ENCODE measurements at places on chromosomes 12 and 14.

GRCh38 chr12:64170024-64170423 lies 52.1 kb downstream of the KICS2 start:
- no peak for DNase-seq

DNA sequence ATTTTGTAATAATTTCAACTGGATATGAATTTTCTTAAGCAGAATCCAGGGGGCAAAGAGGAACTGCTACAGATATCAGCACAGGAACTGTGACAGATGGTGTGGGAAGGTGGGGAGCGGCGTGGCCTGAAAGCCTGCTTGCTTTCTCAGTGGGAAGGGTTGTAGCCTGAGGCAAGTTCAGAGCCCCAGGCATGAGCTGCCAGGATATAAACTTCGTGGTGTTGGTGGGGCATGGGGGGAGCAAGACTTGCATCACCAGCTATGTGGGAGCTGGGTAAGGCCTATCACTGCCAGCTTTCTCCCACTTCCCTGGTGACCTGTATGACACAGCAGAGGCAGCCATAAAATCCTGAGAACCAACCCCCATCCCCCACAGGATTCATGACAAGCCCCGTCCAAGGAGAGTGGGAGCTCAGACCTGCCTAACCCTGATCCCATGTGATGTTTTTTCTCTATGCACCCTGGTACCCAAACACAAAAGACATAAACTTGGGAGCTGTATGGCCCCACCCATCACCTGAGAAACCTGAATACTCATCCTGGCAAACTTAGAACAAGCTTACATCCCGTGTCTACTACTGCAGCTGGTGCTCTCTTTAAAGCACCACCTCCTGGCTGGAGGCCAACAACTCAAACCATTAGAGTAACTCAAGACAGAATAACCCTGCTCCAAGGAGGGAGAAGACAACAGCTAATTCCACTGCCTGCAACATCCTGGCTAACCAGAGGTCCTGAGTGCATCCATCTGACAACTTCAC lies 16.5 kb downstream of the CLEC1A start:
- no peak for DNase-seq

DNA sequence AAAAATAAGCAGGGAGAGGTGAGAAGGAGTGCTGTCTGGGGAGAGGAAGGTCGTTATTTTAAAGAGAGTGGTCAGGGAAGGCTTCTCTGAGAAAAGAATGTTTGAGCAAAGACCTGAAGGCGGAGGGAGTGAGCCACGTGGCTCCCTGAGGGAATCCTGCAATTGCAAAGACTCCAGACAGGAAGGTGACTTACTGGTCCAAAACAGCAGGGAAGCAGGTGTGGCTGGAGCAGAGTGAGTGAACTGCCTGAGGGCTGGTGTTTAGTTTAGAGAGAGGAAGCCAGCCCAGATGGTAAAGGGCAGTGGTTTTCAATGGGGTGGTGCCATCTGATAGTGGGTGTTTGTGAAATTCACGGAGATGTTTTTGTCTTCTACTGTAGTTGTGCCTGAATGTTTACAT lies 58.8 kb upstream of the LTA4H start:
- DNase-seq, result peak; percentile 83

GRCh38 chr12:32559434-32559833 lies 119.7 kb upstream of the DNM1L start:
- DNase-seq, result no peak

GRCh38 chr12:116982791-116983411 lies 72.2 kb downstream of the FBXW8 start:
- DNase-seq, result peak; percentile 31

DNA sequence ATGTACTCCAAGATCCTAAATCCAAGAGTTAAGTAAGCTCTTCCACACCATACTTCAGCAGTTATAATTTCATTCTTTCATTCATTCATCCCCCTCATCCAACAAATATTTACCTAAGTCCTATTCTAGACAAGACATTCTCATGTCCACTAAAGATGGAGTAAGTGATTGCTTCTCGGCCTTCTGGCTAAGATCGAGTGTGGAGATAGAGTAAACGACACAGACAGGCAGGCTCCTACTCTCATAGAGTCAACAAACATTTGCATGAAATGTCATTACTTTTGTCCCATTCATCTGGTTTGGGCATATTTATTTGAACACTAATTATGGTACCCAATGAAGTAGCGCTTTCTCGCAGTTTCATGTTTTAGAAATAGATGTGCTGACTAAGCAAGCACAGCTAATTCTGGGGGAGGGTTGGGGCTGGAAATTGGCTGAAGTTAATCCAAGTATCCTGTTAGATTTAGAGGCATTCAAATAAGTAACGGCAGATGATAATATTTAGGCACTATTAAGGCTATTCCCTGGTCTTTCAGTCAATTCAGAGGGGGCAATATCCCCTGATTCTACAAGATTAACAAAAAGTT lies 176.5 kb downstream of the CEP128 start:
- no peak for DNase-seq

GRCh38 chr14:24136684-24137528 lies 912 bp downstream of the PSME1 start:
- DNase-seq, result no peak

- DNase-seq, result peak; percentile 98
Measured at GRCh38 chr12:126874427-126875026, 1392.4 kb upstream of the TMEM132C start.

GRCh38 chr12:99195474-99195873 lies 452.1 kb upstream of the GARIN6 start:
- no peak for DNase-seq

- no peak for DNase-seq
Measured at GRCh38 chr12:109491671-109492070, 14.2 kb downstream of the UBE3B start.

DNA sequence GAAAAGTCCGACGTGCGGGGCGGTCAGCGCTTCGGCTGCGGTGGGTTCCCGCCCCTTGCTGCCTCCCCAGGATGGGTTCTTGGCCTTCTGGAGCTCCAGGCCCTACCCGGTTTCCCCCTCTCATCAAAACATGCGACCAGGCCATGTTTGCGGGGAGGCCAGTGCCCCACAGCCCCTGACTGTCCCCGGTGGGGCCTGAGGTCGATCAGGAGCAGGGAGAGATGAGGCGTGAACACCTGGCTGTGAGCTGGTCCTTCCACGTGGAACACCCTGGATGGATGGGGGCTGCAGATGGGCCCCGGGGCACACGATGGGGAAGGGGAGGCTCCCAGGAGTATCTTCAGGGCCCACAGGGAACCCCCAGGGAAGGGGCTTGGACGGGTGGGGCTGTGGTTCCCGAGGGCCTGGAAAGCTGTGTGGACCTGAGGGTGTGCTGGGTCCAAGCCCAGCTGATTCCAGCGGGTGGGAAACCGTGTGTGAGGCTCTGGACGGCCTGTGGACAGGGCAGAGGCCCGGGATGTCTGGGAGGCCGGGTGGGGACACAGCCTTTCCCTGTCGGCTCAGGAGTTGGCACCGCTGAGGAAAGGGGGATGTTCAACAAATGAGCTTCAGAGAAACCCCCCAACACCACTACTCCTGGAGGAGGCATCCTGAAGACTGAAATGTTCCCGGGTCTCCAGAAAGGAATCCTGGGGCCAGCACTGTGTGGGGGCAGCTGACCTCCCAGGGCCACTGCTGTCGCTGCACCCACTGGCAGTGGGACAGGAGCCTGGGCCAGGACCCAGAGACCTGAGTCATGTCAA lies 187.0 kb upstream of the C14orf180 start:
- no peak for DNase-seq

DNA sequence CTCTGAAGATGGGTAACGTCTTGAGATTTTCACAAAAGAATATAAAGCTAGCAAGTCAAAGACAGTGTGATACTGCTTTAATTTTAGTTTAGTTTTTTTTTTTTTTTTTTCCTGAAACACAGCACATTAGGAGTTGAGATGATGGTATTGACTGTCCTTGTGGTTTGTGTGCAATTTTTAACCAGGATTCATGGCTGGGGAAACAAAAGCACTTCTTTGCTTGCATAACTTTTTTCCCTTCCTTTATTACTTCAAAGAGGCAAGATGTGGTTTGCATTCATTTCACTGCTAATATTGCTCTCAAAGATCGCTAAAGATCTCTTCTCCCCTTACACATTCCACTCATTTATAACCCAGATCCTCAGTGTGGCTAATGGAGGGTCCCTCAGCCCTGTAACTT lies 157.1 kb upstream of the PZP start:
- DNase-seq, result no peak

DNA sequence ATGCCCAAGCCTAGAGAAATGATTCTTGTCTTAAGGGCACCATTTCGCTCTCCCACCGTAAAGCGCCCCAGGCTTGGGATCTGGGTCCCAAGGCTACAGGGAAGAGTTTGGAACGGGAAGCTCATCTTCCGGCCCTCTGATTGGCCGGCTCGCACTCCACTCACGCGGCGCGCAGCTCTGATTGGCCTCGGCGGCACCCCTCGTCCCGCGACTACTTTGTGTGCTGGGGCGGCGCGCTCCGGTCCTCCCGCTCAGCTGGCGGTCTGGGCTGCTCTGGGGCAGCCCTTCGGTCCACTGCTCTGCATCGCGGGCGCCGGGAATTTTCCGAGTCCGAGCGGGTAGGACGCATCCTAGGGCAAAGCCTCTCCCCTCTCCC lies 886 bp upstream of the FUT8 start:
- peak; percentile 97 for DNase-seq

- DNase-seq, result no peak
Measured at GRCh38 chr12:70248876-70249275, 5.6 kb downstream of the CNOT2 start.

GRCh38 chr12:87921621-87922020 lies 107.6 kb downstream of the C12orf50 start:
- DNase-seq, result no peak

DNA sequence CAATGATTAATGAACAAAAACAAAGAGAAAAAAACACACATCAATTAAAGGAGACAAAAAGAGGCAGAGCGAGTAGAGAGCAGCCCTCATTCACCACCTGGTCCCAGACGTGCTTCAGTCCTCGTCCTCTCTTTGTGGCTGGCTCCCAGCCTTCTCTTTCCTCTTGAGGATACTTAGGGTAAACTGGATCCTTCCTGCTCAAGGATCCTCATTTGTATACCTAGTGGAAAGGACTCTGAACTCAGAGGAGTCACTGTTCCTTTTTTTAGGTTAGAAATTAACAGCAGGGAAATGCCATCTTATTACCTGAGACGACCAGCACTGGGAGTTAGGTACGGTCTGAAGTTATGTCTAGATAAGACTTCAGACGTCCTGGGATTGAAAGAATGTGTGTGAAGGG lies 9.7 kb downstream of the MLEC start:
- no peak for DNase-seq

GRCh38 chr14:31166271-31166561 lies 41.4 kb downstream of the HECTD1 start:
- no peak for DNase-seq

- no peak for DNase-seq
Measured at GRCh38 chr12:124397807-124398577, 103.1 kb downstream of the RFLNA start.

DNA sequence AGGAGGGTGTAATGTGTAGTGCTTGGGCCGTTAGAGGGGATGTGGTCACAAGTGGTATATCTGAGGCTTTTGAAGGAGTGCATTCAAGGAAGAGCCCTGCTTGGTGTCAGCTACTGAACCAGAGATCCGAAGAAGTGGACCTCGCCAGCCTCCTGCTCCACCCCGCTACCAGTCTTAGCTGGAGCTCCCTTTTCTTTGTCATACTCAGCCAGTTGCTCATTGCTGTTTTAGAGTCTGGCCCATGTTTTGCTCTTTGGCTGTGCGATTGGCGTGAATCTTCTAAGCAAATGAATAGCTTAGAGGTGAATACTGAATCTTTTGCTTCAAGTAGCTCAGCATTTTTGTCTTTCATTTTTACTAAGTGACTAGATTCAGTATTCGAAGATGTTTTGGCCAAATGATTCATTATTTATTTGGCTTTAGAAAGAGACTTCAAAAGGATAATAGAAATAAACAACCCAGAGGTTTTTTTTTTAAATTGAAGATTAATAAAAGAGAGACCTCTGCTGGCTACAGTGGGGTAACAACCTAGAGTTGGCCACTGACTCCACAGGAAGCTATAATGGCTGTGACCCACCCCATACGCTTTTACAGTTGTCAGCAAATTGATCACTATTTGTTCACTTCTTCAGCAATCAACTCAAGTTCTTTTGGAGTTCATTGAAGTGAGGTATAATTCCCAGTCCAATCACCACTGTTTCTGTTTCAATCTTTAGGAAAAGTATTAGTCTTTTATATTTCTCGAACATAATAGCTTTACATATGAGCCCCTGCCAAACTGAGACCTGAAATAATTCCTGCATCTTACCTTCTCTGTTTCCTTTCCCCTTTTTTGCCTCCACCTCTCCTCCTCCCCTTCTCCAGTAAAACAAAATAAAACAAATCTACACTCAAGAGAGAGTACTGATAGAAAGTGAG lies 19.9 kb downstream of the CDKN1B start:
- DNase-seq, result no peak

- no peak for DNase-seq
Measured at GRCh38 chr14:33062881-33063280, 124.2 kb downstream of the NPAS3 start.

GRCh38 chr12:91171476-91171875 lies 11.1 kb downstream of the DCN start:
- no peak for DNase-seq

DNA sequence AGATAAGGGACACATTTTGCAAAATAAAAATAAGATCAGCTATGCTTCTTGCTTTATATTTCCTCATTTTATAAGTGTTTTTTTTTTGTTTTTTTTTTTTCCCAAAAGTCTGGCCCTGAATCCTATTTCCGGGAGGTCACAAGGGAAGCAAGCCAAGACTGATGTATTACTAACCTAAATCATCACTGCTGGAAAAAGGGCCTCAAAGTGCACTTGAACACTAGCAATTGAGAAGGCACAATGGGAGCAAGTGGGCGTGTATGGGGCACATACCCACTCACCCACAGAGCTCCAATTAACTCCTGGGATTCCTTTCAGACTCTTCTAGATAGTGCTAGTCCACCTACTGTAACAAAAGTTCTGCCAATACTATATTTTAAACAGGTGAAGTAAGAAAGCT lies 58.8 kb downstream of the STON2 start:
- DNase-seq, result no peak
